ENCODE measurements at places on chromosomes 13 and 19.

GRCh38 chr19:38149661-38150061, 74.4 kb downstream of the DPF1 start:
- no peak overlapping the region for H3K4me3 ChIP-seq
- H3K4me1 ChIP-seq: no peaks in the 10 kb centered on the region
- peaks cover 4% of the 10 kb centered on the region for H3K36me3 ChIP-seq
- DNase-seq: no peak

- H3K4me1 ChIP-seq: no peaks in the 10 kb centered on the region
- no peak overlapping the region for H3K4me3 ChIP-seq
- no peaks in the 10 kb centered on the region for H3K27me3 ChIP-seq
- H3K27ac ChIP-seq: no peak overlapping the region
Measured at GRCh38 chr19:34034318-34034846, 137.9 kb upstream of the LSM14A start.

DNA sequence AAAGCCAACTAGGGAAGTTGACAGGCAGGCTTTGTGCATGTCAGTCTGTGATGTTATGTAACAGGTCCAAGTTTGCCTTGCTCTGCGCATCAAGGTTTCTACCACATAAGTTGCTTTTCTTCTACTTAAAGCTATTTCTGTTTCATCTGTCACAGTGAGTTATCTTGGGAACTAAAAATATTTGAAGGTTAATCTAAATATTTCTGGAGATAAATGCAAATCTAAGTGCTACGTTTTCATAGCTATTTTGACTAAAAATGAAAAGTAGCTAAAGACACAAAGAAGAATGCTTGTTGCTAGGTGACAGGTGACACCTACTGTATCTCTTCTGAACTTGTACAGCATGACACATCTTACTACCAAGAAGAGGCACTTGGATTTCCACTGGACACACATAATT, 135.6 kb downstream of the KLF12 start:
- DNase-seq: no peak
- H3K36me3 ChIP-seq: no peaks in the 10 kb centered on the region
- H3K4me3 ChIP-seq: no peak overlapping the region
- H3K27me3 ChIP-seq: no peaks in the 10 kb centered on the region
- H3K27ac ChIP-seq: no peak overlapping the region

- H3K27ac ChIP-seq: no peak overlapping the region
- H3K36me3 ChIP-seq: no peaks in the 10 kb centered on the region
Measured at GRCh38 chr13:99434258-99434788, 66.9 kb upstream of the TM9SF2 start.

DNA sequence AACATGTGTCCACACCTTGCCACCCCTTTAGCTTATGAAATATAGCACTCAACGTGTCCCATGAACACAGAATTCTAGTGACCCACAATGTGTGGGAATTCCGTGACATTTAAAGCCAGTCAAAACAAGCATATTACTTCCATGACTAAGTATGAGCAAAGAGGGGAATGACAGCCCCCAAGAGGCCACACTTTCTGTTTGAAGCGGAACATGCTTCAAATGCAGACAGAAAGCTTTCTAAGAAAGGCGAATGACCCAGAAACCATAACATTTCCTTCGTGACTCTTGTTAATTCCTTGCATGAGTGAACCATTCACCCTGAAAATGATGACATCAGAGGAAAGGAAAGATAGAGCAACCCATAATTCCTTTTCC, 122.0 kb upstream of the FNDC3A start:
- H3K27ac ChIP-seq: no peak overlapping the region
- no peak for DNase-seq
- H3K4me3 ChIP-seq: no peak overlapping the region
- H3K36me3 ChIP-seq: no peaks in the 10 kb centered on the region
- no peaks in the 10 kb centered on the region for H3K27me3 ChIP-seq

DNA sequence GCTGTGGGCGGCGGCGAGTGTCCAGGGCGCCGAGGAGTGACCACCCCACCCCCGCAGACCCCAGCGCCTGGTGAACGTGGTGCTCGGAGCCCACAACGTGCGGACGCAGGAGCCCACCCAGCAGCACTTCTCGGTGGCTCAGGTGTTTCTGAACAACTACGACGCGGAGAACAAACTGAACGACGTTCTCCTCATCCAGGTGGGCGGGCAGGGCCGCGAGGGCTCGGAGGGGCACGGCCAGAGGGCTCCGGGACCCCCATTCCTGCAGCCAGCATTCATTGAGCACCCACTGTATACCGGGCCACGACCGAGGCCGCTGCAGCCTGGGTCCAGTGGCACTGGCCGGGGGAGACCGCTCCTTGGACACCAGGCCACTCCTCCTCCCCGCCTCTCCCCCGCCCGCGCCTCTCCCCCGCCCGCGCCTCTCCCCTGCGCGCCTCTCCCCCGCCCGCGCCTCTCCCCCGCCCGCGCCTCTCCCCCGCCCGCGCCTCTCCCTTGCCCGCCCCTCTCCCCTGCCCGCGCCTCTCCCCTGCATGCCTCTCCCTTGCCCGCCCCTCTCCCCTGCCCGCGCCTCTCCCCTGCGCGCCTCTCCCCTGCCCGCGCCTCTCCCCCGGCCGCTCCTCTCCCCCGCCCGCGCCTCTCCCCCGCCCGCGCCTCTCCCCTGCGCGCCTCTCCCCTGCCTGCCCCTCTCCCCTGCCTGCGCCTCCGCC, 3.2 kb downstream of the PRTN3 start:
- H3K4me1 ChIP-seq: peaks cover 1% of the 10 kb centered on the region
- peak overlapping the region; percentile 27 for H3K4me3 ChIP-seq
- no peaks in the 10 kb centered on the region for H3K36me3 ChIP-seq
- H3K27me3 ChIP-seq: peaks cover 4% of the 10 kb centered on the region
- no peak for DNase-seq

DNA sequence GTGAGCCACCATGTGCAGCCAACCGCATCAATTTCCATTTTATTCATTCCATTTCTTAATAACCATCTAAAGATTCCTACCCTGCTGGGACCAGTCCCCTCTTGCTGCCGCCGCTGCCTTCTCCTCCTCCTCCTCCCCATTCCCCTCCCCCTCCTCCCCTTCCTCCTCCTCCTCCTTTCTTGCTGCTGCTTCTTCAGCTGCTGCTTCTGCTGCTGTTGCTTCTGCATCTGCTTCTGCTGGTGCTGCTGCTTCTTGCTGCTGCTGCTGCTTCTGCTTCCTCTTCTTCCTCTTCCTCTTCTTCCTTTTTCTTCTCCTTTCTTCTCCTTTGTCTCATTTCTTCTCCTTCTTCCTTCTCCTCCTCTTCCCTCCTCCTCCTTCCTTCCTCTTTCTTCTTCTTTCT, 20.0 kb upstream of the SPRYD7 start:
- no peak for DNase-seq
- no peaks in the 10 kb centered on the region for H3K27me3 ChIP-seq
- no peak overlapping the region for H3K27ac ChIP-seq
- no peaks in the 10 kb centered on the region for H3K4me1 ChIP-seq
- no peaks in the 10 kb centered on the region for H3K36me3 ChIP-seq

DNA sequence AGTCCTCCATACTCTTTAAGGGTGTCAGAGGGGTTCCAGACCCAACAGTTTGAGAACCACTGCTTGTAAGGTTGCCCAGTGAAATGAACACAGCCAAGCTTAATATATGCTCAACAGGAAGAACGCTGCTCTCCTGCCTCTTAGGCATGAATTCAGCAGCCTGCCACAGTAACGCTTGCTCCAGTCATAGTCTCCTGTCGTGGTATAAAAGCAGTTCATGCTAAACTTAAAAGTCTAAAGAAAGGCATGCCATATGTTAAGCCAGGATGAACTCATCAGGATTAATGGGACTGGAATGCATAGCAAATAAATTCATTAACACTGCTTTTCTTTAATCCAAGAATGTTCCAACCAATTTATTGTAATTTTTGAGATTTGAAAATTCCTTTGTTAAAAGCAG, 38.7 kb downstream of the SLC7A1 start:
- H3K4me3 ChIP-seq: no peak overlapping the region
- no peaks in the 10 kb centered on the region for H3K36me3 ChIP-seq
- DNase-seq: no peak
- H3K27me3 ChIP-seq: no peaks in the 10 kb centered on the region

GRCh38 chr19:33293255-33294057, 8.9 kb downstream of the CEBPA start:
- no peak for DNase-seq
- no peak overlapping the region for H3K27ac ChIP-seq
- H3K36me3 ChIP-seq: no peaks in the 10 kb centered on the region
- no peak overlapping the region for H3K4me3 ChIP-seq
- no peaks in the 10 kb centered on the region for H3K27me3 ChIP-seq
- no peaks in the 10 kb centered on the region for H3K4me1 ChIP-seq

DNA sequence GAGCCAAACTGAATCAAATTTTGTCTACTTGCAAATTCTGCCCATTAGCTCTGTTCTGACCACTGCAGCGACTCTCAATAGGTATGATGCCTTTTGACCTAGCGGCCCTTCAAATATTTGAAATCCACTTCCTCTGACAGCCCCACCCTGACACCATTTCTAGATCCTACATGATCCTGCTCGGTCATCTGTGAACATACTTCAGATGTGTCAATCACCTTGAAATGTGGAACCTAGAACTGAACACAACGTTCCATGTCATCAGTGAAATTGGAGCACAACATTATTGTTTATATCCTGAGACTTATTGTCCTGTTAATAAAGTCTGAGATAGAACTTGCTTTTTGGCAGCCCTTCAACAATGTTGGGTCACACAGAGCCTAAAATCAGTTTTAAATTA, 98.2 kb downstream of the UBL3 start:
- H3K4me3 ChIP-seq: no peak overlapping the region
- H3K4me1 ChIP-seq: peaks cover 1% of the 10 kb centered on the region
- no peak for DNase-seq
- no peak overlapping the region for H3K27ac ChIP-seq
- H3K27me3 ChIP-seq: no peaks in the 10 kb centered on the region

DNA sequence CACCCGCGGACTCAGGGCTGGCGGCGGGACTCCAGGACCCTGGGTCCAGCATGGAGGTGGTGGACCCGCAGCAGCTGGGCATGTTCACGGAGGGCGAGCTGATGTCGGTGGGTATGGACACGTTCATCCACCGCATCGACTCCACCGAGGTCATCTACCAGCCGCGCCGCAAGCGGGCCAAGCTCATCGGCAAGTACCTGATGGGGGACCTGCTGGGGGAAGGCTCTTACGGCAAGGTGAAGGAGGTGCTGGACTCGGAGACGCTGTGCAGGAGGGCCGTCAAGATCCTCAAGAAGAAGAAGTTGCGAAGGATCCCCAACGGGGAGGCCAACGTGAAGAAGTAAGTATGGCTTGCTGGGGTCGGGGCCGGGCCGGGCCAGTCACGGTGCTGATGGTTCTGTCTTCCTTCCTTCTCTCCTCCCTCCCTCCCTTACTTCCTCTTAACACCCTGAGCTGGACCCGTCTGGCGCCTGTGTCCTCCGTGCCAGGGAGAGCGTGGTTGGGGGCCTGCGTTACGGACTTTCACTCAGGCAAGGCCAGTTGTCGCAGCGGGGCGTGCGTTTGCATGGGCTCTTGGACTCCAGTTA, 1.4 kb downstream of the STK11 start:
- peak overlapping the region; percentile 79 for H3K4me3 ChIP-seq
- H3K27ac ChIP-seq: no peak overlapping the region
- no peaks in the 10 kb centered on the region for H3K36me3 ChIP-seq
- DNase-seq: no peak
- H3K4me1 ChIP-seq: peaks cover 6% of the 10 kb centered on the region
- no peaks in the 10 kb centered on the region for H3K27me3 ChIP-seq

GRCh38 chr13:104204177-104204576, 1138.0 kb upstream of the SLC10A2 start:
- no peak overlapping the region for H3K27ac ChIP-seq
- no peaks in the 10 kb centered on the region for H3K27me3 ChIP-seq
- H3K36me3 ChIP-seq: no peaks in the 10 kb centered on the region
- no peak for DNase-seq

GRCh38 chr13:29852472-29853054, 2.1 kb upstream of the UBL3 start:
- no peak for DNase-seq
- H3K4me3 ChIP-seq: no peak overlapping the region
- H3K27me3 ChIP-seq: no peaks in the 10 kb centered on the region

DNA sequence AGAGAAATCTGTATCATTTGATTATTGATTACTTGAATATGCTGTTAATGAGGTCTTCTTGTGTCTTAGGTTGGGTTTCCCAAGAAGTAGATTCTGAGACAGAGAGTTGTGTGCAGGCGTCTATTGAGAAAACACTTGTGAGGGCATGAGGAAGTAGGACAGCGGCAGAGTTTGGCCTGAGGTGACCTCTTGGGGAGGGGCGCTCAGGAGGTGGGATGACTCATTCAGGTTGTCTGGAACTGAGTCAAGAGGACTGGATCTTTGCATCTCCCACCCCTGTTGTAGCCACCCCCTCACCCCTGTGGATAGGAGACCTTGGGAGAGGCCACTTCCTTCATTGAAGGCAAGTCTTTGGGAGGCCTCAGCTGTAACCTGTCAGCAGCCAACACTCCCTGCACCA, 35.2 kb upstream of the WDFY2 start:
- H3K27me3 ChIP-seq: no peaks in the 10 kb centered on the region
- DNase-seq: no peak
- H3K36me3 ChIP-seq: no peaks in the 10 kb centered on the region
- H3K27ac ChIP-seq: no peak overlapping the region
- H3K4me3 ChIP-seq: no peak overlapping the region

- no peaks in the 10 kb centered on the region for H3K4me1 ChIP-seq
- no peak overlapping the region for H3K4me3 ChIP-seq
- no peak overlapping the region for H3K27ac ChIP-seq
- 0 out of 2 replicates have a peak, but pooled peaks cover 2% of the 10 kb centered on the region for H3K27me3 ChIP-seq
- DNase-seq: no peak
- H3K36me3 ChIP-seq: no peaks in the 10 kb centered on the region
Measured at GRCh38 chr19:5407356-5407755, 47.9 kb upstream of the ZNRF4 start.

GRCh38 chr13:105806628-105806920, 728.9 kb downstream of the EFNB2 start:
- no peak for DNase-seq
- no peaks in the 10 kb centered on the region for H3K36me3 ChIP-seq
- H3K27ac ChIP-seq: no peak overlapping the region
- no peaks in the 10 kb centered on the region for H3K27me3 ChIP-seq

DNA sequence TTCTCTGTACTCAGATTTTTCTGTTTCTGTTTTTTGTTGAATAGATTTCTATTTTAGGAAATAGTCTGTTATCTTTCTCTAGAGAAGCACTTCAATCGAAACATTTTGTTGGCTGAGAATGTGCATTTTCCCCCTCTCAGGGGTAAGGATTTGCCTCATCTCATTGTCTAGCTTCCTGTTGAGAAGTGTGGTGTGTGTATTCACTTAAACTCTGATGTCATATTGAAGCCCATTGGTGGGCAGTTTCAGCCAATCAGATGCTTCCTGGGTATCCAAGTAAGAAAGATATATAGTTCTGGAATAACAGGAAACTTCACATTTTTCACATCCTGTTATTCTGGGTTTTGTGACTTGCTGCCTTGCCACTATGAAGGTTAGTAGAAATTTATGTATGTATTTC, 87.6 kb downstream of the ARHGEF7 start:
- no peaks in the 10 kb centered on the region for H3K27me3 ChIP-seq
- peaks cover 10% of the 10 kb centered on the region for H3K4me1 ChIP-seq
- no peak overlapping the region for H3K4me3 ChIP-seq

GRCh38 chr13:94464771-94465170, 14.7 kb downstream of the DCT start:
- no peak overlapping the region for H3K27ac ChIP-seq
- no peaks in the 10 kb centered on the region for H3K27me3 ChIP-seq
- DNase-seq: no peak
- no peaks in the 10 kb centered on the region for H3K36me3 ChIP-seq

GRCh38 chr19:2012941-2013682, 2.4 kb downstream of the BTBD2 start:
- no peak overlapping the region for H3K4me3 ChIP-seq
- 0 out of 2 replicates have a peak, but pooled peaks cover 2% of the 10 kb centered on the region for H3K36me3 ChIP-seq
- DNase-seq: no peak

GRCh38 chr13:20195801-20196200, 3.1 kb upstream of the GJB2 start:
- peaks cover 47% of the 10 kb centered on the region for H3K27me3 ChIP-seq
- no peak for DNase-seq
- H3K4me1 ChIP-seq: peaks cover 1% of the 10 kb centered on the region
- H3K27ac ChIP-seq: no peak overlapping the region

All from iPS DF 6.9 (cell line).